Muscle of leg (tissue), 16 donors: ENCODE measurements at places on chromosomes 3 and 15. TPM values are rescaled to one million over a fixed set of nuclear protein-coding genes. Genes with fewer than 3 reads are reported as not detected.

The ST8SIA2 gene
- 9.0 TPM for polyA plus RNA-seq

GRCh38 chr3:126927846-126928245 is 55.1 kb upstream of the PLXNA1 start:
- no peak for DNase-seq

DNA sequence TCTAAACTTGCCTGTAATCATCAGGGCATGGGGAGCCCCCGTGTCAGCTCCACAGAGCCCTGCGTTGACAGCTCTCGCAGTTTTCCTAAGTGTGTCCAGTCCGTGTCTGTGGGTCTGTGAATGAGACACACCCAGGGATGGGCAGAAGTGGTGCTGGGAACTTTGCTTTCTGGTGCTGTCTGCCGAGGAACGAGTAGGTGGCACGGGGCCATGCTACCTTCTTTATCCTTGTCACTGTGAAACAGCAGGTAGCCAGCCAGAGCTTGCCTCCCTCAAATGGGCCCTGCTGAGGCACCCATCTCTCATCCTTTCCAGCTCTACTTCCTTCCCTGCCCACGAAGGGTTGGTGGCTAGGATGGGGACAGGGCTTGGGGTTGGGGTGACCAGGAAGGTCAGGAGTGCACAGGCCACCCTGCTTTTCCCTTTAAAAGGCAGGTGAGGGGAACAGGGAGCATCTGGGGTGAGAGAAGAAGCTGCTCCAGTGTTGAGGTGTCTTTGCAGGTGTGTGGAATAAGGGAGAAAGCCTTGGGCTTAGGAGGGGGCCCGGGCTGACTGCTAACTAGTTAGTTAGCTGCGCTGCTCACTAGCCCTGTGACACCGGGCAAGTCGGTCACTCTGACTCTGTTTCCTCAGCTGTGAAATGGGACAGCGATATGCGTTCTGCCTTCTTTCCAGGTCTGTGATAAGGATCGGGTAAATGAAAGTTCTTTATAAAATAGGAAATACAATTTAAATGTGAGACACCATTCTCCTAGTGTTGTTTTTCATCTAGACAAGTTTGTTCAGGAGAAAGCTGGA is 27.9 kb downstream of the PDIA5 start:
- DNase-seq = no peak

- DNase-seq = no peak
Observed at GRCh38 chr3:4471907-4472306, 4.8 kb upstream of the SUMF1 start.

DNA sequence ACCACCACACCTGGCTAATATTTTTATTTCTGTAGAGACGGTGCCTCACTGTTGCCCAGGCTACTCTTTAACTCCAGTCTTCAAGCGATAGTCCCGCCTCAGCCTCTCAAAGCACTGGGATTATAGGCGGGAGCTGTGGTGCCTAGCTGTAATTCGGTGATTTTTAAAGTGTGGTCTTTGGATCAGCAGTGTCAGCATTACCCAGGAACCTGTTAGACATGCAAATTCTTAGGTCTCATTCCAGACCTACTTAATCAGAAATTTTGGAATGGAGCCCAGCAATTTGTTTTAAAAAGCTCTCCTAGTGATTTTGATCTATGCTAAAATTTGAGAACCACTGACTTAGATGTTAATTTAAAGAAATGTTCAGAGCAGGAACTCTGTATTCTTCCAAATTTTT is 51.9 kb downstream of the GOLM2 start:
- DNase-seq = peak; percentile 1
